NCI-H2029 treated with DMSO at 0.1 percent for 48 hours (cell line): ENCODE measurements at places on chromosomes 7 and 10.

DNA sequence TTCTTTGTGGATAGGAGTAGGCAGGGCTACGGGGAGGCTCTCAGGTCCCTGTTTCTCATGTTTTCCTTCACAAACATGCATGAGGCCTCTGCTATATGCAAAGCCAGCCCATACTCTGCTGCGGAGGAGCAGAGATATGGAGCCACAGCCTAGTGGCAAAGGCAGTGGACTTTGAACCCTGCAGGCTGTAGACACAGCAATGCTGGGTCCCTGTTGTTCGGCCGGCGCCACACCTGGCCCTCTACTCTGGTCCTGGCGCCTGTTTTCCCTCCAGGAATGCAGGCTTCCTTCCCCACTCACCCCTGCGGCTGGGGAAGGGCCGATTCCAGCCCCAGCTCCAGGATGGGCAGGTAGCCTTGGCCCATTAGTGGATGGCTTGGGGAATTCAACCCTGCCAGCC lies 11.5 kb downstream of the CLRN3 start:
- no peak for DNase-seq

DNA sequence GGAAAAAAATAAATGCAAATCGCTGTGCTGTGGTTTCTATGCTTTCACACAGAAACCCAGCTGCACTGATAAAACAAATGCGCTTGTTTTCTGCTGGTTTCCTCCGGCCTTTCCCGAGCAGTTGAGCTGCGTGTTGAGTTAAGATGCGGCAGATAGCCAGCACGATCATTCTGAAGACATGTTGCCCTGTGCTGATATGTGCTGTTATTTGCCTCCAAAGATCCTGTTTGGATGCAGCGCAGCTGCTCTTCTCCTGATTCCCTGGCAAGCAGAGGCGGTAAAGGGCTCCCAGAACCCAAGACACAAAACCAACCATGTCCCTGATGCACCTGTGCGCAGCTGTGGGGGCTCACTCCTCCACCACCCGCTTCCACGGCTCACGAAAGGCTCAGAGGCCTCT lies 225.4 kb downstream of the PAXIP1 start:
- DNase-seq = no peak

- no peak for DNase-seq
Measured at GRCh38 chr10:45063591-45064231, 63.0 kb downstream of the ZNF22 start.

- DNase-seq = peak; percentile 80
Measured at GRCh38 chr7:122626785-122627184, 72.1 kb downstream of the RNF133 start.

GRCh38 chr10:99834410-99834809 lies 52.0 kb downstream of the ABCC2 start:
- DNase-seq = no peak

- DNase-seq = no peak
Measured at GRCh38 chr10:5317547-5318107, 47.1 kb upstream of the UCN3 start.

DNA sequence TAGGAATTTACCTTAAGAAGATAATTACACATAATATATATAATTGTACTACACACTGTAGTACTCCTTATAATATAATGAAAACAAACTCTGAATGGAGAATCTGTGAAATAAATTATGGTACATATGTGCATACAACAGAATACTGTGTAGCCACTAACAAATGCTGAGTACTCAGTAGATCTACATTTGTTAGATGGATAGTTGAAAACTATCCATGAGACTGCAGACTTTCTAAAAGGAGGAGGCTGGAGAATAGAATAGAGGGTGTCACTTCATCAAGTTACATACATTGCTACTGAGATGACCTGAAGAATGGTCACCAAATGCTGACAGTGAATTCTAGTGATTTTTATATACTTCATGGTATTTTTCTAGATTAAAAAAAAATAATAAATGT lies 68.7 kb upstream of the OGDHL start:
- no peak for DNase-seq

DNA sequence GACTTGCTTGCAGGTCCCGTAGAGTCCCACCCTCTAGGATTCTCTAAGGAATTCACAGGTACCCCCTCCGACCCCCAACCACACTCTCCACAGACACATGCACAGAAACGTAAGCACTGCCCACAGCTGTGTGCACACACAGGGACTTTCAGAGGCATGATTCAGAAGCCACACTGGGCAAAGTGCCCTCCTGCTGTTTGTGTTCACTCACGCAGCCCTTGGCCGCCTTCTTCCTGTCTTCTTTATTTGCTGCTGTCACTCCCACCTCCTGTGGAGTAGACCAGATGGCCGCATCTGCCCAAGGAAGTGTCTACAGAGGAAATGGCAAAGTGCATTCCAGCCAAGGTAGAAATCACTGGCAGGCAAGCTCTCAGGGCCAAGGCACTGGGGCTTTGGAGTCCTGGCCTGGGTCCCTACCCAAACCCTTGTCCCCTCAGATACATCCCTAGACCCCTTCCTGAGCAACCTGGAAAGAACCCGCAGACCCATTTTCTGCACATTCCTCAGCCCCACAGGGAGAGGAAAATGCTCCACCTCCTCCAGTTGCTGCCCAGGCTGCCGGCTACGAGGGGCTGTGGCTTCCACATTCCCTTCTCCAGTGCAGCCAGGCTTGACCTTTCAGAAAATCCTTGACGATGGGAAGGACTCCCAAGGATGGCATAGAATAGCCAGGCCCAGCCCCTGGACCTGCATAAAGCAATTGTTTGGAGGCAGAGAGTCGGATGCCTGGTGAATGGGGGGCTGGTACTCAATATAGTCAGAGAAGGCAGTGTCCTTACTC lies 21.6 kb upstream of the GIMAP8 start:
- no peak for DNase-seq

- DNase-seq = no peak
Measured at GRCh38 chr10:72638586-72639440, 12.9 kb upstream of the MICU1 start.

DNA sequence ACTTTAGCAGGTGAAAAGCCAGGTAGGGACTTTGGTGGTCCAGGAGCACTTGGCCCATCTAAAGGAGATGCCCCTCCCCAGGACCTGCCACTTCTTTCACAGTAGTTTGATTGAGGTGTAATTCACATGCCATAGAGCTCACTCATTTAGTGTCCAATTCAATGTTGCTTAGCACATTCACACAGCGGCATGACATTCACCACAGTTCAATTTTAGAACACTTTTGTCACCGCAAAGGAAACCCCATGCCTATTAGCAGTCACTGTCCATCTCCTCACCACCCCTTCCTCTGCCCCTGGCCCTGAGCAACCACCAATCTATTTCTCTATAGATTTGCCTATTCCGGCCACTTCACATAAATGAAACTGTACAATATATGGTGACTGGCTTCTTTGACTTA lies 211.6 kb upstream of the ZMIZ1 start:
- no peak for DNase-seq

DNA sequence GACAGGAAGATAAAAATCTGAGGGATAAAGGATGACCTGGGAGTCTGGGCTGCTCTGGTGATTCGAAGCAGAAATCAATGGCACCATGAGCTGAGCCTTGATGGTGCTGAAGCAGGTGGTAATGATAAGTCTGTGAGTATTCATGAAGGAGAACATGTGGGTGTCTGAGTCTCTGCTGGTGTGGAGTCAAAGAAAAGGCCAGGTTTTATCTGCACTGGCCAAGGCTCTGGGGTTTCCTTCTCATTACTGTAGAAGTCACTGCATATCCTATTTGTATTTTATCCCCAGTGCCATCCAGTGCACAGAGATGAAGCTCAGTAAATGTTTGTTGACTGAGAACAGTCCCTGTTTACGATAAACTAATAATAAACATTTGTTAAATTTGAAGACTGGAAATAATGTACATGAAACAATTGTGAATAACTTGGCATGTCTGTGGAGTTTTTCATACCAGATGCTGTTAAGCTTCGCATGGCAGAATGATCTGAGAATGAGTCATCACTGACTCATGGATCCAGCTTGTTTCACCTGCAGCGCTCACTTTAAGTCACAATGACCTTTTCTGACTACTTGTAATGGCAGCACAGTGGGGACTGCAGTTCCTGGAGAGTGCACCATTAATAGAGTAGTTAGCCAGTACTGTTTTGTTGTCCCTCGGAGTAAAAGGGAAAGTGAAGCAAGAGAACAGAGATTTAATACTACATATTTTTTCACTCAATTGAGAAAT lies 538.5 kb downstream of the HTR7 start:
- DNase-seq = no peak

GRCh38 chr10:30391266-30391665 lies 42.2 kb upstream of the MTPAP start:
- no peak for DNase-seq

DNA sequence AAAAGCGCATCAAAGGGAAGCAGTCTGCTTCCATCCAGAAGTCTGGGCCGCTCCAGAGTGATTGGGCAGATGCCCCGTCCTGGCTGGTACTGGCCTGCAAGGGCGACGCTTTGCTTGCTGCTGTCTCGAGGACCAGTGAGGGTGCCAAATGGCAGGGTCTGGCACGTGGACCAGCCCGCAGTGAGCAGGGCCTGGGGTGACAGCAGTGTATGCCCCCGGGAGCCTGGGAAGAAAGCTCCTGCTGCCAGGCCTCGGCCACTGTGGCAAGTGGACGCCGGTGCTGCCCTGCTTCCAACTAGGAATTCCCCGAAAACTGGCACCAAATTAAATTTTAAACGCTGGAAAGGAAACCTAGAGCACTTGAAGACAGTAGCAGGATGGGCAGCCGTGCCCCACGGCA lies 357.0 kb upstream of the MKI67 start:
- DNase-seq = no peak

- no peak for DNase-seq
Measured at GRCh38 chr10:46558122-46558391, 1.6 kb upstream of the GPRIN2 start.

DNA sequence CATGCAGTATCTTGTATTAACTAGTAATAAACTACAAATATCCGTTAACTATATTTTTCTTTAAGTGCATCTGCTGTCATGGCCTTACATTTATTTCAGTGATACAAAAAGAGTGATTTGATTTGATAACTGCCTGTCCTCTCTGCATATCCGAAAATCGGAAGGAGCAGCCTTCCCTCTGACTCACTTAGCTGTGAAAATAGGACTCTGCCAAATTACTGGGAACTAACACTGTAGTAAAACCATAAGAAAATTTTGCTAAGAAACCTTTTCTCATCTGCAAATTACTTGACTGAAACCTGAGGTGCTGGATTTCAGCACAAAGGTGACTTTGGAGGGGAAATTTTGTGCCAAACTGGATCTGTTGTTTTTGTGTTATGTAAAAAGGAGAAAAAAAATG lies 176.6 kb upstream of the MKLN1 start:
- DNase-seq = no peak

DNA sequence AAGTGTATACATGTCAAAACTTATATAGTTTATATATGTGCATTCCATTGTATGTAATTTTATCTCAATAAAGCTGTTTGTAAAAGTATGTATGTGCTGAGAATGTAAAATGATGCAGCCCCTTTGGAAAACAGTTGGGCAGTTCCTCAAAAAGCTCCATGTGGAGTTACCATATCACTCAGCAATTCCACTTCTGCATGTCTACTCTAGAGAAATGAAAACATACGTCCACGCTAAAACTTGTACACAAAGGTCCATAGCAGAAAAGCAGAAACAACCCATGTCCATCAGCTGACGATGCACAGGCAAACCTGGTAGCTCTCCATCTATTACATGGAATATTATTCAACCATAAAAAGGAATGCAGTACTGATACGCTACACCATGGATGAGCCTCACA lies 8.3 kb upstream of the RGS10 start:
- no peak for DNase-seq

DNA sequence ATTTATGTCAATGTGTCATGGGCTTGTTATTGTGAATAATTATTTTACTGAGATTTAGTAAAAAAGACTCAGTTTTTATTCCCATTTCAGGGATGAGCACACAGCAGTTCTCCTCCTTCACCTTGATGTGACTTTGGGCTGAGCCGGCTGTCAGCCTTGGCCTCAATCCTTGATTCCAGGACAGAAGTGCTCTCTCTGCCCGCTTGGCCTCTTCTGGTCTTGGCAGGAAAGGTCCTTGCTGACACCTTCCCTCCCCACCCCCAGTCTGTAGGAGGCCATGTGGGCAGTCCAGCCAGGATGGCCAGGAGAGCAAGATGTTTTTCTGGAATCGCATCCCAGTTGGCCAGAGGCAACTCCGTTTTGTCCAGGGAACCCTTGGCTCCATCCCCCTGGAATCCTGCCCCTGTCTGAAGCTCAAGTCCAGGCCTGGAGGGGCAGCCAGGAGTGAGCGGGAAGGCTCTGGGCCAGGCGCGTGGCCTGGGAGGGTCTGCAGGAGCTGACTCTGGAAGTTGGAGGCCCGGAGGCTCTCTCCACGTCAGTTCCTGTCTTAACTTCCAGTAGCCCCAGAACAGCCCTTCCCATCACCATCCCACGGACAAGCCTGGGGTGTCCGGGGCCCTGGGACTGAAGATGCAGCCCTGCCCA lies 100.9 kb downstream of the PDGFA start:
- DNase-seq = no peak

DNA sequence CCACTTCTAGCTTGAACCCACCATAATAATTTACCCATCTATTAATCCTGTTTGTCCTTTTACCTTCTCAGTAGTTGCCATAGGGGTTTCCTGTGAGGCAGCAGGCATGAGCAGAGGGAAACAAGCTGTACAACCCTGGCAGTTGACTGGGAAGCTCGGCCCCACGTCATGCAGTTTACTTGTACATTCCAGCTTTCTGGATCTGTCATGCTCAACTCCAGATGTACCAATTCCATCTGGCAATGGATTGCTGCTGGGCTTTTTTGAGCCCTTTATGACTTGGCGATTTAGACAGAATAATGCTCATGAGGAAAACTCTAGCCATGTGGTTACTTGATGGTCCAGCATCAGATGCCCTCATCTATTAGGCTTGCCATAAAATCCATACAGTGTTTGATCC lies 112.5 kb downstream of the GNAI1 start:
- DNase-seq = no peak

DNA sequence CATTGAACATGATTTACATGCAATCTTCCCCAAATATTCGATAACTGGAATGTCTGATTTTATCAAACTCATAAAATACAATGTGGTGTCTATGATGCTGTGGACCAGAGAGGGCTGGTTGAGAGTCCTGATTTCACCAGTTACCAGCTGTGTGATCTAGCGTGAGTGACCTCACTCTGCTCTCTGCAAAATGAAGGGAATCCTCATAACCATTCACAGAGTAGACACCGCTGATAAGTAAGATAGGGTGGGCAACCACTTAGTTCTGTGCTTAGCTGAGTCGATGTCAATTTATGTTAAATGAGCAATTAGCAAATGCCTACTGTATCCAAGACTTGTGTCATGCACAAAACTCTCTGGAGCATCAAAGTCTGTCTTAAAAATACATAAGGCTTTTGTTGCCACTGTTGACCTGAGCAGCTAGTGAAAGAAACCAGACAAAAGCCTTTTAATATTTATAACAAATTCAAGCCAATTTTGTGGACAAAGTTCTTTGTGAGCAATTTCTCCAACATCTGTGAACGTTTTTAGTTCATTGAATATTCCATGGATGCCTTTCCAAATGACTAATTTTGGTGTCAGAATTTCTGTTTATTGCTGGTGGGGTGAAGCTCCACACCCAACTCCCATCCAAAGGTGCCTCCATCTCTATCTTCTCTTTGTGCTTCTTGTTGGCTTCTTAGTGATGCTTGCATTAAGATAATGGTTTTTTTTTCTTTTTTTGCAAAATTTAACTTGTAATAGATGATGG lies 314.2 kb downstream of the ADRA2A start:
- DNase-seq = no peak

- DNase-seq = peak; percentile 4
Measured at GRCh38 chr7:154862153-154862791, 140.7 kb downstream of the PAXIP1 start.
